ENCODE measurements at places on chromosomes 5 and 9.

DNA sequence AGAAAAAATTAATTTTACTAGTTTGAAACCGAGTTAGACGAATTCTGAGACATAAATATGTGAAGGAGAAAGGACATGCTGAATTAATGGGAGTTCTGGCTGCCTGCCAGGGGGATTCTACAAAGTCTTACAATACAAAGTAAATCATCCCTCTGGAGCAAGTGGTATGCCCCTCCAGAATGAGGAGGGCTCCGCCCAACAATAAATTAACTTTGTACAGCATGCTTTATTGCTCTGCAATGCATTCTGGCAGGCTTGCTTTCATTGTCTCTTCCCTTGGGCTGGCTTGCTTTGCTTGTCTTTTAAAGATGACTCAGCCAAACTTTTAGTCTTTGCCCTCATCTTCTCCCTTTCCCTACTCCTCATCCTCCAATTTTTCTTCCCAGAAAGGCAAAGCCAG, 11.7 kb upstream of the PCDHB1 start:
- peaks cover 4% of the 10 kb centered on the region for H3K4me1 ChIP-seq
- no peak overlapping the region for H3K27ac ChIP-seq
- no peak for DNase-seq
- no peaks in the 10 kb centered on the region for H3K27me3 ChIP-seq
- no peaks in the 10 kb centered on the region for H3K36me3 ChIP-seq

- no peak overlapping the region for H3K27ac ChIP-seq
- no peak overlapping the region for H3K4me3 ChIP-seq
- no peaks in the 10 kb centered on the region for H3K27me3 ChIP-seq
- no peaks in the 10 kb centered on the region for H3K36me3 ChIP-seq
- no peak for DNase-seq
- no peaks in the 10 kb centered on the region for H3K4me1 ChIP-seq
These were observed 355.4 kb upstream of the SLC24A2 start for GRCh38 chr9:20144197-20144596.

GRCh38 chr9:103816146-103816545, 278.0 kb upstream of the SMC2 start:
- no peaks in the 10 kb centered on the region for H3K36me3 ChIP-seq
- H3K4me1 ChIP-seq, result no peaks in the 10 kb centered on the region
- no peak overlapping the region for H3K4me3 ChIP-seq
- no peaks in the 10 kb centered on the region for H3K27me3 ChIP-seq
- H3K27ac ChIP-seq, result no peak overlapping the region

DNA sequence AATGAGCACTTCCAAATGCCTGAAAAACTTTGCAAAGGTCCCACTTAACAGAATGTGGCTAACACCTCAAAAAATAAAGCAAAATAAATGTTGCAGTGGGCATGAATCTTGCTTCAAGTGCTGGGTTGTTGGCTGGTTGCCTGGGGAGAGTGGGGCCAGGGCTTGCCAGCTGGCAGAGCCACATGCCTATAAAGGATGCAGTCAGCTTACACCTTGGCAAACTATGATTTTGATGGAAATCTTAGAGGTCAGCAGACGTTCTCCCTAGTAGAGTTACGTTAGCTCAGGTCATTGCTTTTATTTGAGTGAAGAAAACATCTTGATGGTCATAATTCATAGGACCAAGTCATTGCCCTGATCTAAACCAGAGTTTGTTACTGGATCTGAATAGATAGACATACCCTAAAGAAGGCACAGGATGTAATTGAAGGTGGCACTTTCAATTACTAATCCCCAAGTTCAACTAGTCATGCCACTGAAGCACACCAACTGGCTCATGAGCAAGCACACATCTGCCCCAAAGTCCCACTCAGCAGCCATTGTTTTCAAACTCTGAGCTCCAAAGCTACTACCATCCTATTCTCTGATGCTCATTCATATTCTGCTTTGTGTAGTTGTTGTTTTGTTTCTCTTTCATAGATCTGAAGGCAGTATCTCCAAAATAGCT, 51.2 kb upstream of the ZSWIM6 start:
- peak overlapping the region; percentile 20 for H3K27ac ChIP-seq
- H3K27me3 ChIP-seq, result no peaks in the 10 kb centered on the region
- H3K4me1 ChIP-seq, result peaks cover 4% of the 10 kb centered on the region
- DNase-seq, result no peak

- no peaks in the 10 kb centered on the region for H3K27me3 ChIP-seq
- no peak overlapping the region for H3K27ac ChIP-seq
- H3K4me3 ChIP-seq, result no peak overlapping the region
- peaks cover 13% of the 10 kb centered on the region for H3K4me1 ChIP-seq
These were observed 30.6 kb downstream of the MAP1B start for GRCh38 chr5:72137826-72138409.

GRCh38 chr9:11318946-11319345, 706.1 kb upstream of the PTPRD start:
- no peaks in the 10 kb centered on the region for H3K4me1 ChIP-seq
- no peak for DNase-seq
- H3K27ac ChIP-seq, result no peak overlapping the region
- no peaks in the 10 kb centered on the region for H3K27me3 ChIP-seq

- peak; percentile 16 for DNase-seq
- no peak overlapping the region for H3K27ac ChIP-seq
- H3K4me1 ChIP-seq, result peaks cover 3% of the 10 kb centered on the region
- H3K27me3 ChIP-seq, result no peaks in the 10 kb centered on the region
These were observed 115.8 kb upstream of the FBXL7 start for GRCh38 chr5:15384176-15384575.

DNA sequence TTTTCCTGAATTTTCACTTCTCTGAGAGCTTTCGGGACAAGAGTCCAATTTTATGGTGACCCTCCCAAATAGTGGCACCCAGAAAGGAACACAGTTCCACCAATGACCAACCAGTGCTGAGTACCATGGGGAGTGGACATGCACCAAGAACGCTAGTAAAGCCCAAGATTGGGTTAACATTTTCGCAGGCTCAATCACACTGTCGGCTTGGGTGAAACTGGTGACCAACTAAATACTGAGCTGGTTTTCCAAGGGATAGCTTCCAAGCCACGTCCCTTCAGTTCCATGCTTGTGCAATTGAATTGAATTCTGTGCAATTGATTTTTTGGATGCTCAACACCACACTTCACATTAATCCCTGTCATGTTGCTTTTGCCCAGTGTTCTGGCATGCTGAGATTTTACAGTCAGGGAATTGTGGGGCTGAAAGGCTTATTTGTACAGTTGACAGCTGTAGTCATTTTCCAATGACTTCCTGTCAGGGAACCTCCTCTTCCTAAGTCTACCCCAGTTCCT, 37.6 kb upstream of the TRMT10B start:
- H3K36me3 ChIP-seq, result no peaks in the 10 kb centered on the region
- H3K4me3 ChIP-seq, result no peak overlapping the region
- no peak overlapping the region for H3K27ac ChIP-seq
- H3K27me3 ChIP-seq, result no peaks in the 10 kb centered on the region
- no peak for DNase-seq

DNA sequence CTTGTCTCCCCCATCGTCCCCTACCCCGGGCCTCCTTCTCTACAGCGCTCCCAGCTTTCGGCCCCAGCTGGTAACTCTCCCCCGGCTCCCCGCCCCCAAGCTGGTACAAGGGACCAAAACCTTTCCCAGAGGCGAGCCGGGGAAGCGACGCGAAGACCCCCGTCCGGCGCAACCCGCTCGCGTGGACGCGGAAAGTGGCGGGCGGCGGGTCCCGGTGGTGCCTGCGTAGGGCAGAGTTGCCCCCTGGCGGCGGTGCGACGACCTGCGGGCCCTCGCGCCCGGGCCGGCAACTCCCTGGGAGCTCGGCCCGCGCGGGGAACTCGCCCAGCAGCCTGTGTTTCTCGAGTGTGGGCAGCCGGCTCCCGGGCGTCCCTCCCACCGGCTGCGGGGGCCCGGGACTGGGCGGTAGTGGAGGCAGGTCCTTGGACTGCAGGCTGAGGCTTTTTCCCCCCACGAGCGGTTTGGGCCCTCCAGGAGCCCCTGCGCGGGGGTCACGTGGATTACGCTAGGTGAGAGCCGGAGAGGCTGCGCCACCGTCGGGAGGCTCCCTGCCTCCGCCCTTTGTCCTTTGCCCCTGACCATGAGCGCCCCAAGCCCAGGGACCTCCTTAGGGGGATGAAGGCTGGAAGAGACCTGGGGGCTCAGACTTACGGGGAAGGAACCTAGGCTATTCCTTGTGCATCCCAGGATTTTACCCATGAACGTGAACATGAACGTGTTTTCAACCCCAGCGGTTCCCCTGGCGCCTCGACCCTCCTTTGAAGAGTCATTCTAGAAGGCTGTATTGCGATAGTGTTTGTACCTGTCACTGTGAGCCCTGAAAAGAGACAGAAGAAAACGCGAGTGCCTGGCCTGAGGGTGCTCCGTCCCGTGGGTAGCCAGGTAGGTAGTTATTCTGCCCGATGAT, 2.9 kb upstream of the FOXD1 start:
- DNase-seq, result peak; percentile 76
- no peaks in the 10 kb centered on the region for H3K36me3 ChIP-seq
- H3K4me1 ChIP-seq, result peaks cover 22% of the 10 kb centered on the region
- no peak overlapping the region for H3K27ac ChIP-seq
